ENCODE measurements at places on chromosomes 4 and X.

- DNase-seq = peak; percentile 60
Measured at GRCh38 chrX:48461830-48462229, 8.2 kb downstream of the SLC38A5 start.

DNA sequence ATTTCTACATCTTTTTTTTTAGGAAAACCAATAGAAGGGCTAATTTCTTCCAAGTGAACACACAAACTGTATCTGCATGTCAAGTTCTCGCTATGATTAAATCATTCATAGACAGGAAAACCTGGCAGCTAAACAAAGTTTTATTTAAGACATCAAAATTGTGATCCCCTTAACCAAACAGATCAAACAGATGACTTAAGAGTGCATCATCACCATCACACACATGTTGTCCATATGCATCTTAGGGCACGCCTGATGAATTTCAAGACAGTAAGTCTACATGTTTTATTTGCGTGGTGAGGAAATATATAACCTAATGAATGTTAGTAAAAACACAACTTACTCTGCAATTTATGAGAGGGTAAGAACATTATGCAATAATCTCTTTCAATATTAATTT is 317.0 kb upstream of the ANXA10 start:
- no peak for DNase-seq

DNA sequence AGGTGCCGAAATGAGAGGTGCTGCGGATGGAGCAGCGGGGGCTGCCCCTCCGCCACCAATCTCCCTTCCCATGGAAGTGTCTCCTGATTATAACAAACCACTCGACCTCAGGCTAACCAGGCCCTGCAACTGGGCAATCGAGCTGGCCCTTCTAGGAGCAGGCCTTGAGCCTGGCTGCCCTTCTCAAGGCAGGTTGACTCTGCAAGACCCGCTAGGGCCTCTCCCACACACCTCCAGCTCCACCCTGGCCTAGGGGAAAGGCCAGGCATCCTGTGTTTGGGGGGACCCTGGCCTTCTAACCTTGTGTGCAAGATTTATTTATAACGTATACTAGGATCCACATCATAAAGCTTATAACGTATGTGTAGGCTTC is 3.7 kb upstream of the BCOR start:
- DNase-seq = no peak

DNA sequence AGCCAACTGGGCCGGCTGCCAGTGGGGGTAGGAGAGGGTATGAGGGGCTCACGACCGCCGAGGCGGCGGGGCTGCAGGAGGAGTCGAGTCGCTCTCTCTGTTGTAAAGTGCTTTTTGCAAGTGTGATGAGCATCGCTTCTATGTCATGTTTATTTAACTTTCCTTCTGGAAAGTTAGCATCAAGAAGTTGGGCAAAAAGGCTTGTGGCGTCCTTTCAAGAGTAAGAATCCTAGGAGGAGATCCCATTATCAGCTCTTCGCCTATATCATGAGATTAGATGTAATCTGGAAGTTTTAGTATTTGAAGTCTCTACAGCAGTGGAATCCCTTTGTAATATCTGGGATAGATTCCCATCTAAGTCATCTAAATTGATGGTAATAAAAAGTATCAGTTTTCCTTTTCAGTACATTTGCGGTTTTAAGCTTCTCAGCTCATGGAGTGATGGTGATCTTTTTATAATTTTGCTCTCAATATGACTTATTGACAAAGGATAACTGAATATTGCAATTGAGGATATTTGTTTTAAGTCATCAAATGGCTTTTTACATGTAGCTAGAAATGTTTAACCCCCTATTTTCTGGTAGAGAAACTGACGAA is 1.7 kb downstream of the GALNT7 start:
- DNase-seq = no peak

DNA sequence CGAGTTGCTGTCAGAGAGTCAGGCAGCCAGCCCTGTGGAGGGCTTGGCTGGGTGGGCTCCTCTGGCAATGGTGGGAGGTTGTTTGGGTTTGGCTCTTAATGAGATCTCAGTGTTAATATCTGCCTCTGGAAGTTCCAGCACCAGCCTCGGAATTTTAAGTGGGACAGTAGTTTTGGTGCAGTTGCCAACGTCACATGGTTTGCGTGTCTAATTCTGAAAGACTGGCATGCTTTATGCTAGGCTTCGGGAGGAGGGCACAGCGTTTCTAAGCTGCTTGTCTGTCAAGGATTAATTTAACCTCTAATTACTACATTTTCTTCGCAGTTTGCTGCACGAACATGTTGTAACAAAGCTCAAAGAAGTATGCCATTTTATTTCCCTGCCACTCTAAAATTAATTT is 9.2 kb downstream of the MAMLD1 start:
- no peak for DNase-seq

DNA sequence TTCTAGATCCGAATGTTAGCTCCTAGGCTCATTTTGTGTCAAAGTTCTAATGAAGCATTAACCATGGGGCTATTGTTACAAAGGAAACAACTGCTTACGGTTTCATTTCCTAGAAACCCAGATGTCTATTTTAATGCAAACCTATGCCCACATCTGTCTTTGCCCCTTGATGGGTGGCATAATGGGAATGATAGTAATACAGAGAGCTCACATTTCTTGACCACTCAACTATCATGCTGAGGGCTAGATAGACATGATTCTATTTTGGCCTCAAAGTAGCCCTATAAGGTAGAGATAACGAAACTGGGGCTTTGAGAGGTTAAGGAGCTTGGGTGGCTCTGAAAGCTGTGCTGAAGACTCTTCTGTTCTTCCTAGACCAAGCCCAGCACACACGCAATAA is 1.9 kb downstream of the TLR7 start:
- no peak for DNase-seq

DNA sequence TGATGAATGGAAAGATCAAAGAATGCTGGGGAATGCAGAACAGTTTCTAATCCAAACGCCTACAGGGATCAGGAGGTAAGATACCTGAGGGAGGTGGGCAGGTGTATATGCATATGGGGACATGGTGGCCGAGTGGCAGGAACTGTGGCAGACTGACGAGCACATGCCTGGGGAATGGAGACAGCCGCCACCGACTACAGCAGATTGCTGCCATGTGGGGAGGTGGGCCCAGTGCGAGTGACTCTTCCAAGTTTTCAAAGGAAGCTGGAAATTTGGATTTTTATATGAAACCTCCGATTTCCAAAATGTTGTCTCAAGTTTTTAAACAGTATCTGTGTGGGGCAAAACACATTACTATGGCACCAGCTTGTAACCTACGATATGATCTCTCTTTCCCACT is 9.9 kb downstream of the ZNF827 start:
- no peak for DNase-seq

- no peak for DNase-seq
Measured at GRCh38 chrX:140548985-140549384, 44.1 kb upstream of the SOX3 start.

DNA sequence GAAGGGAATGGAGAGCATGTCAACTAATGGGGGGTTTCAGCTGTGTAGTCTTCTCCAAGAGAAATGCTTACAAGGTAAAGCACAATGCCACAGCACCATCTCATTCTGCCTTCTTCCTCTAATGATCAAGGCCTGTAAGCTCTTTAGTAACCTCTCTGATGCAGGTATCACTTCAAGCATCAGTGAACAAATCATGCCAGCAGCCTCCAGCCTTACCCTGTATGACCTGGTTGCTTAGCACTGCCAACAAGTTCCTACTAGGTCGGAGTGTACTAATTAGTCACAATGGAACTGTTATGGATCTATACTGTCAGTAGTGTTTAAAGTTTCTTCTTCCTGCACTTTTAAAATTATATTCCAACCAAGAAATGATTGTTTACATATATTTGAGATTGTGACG is 197.7 kb downstream of the GRID2 start:
- DNase-seq = no peak

DNA sequence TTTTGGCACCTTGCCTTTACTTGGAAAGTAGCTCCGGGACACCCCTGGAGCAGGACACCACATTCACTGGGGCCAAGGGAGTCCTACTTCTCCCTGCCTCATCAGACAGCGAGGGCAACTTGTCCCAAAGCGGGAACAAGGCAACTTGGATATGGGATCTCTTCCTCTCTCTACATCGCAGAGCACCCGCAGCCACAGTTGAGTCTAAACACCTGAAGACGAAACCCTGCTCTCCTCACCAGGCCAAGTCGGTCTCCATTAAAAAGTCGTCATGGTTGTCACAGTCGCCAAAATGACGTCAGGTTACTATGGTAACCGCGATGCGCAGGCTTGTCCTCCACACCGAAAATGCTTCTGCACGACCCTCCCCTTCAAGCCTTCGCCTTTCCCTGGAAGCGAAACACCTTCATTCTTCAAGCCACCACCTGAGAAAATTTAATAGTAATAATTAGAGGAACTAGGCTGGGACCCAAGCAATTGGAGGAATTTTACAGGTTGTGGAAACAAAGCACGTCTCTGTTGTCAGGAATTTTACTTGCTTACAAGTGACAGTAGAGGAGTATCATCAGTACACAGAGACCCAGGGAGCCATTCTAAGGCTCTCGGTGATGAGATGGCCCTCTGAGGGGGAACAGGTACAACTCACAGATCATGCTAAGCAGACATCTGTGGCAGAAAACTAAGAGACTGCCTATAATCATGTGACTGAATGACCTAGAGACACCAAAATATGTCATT is 30.5 kb upstream of the TCEAL4 start:
- peak; percentile 82 for DNase-seq

- DNase-seq = no peak
Measured at GRCh38 chr4:180106997-180107396, 2136.2 kb upstream of the TENM3 start.

DNA sequence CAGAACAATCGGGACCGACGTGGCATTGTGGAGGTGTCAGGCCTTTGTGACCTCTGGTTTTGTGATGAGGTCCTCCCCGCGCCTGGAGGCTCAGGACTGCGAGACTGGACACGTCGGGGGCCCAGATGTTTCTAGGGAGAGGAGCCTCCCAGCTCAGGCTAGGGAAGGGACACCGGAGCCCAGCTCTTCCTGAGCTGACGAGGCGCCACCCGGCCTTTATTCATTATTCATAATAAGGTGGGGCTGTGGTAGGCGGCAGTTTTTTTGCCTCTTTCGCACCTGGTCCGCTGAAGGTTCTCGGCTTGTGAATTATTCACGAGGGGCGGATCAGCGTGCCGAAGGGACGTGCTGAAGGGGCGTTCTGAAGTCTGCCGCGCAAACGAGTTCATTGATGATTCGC is 2.3 kb upstream of the UBA1 start:
- DNase-seq = peak; percentile 66

GRCh38 chr4:175273995-175274753 is 356.0 kb downstream of the ADAM29 start:
- no peak for DNase-seq

GRCh38 chrX:43728966-43729365 is 72.9 kb downstream of the MAOA start:
- no peak for DNase-seq

GRCh38 chrX:40108162-40108958 is 10.6 kb upstream of the BCOR start:
- DNase-seq = no peak

- no peak for DNase-seq
Measured at GRCh38 chrX:17967888-17968287, 106.8 kb upstream of the RAI2 start.

- DNase-seq = peak; percentile 29
Measured at GRCh38 chr4:80182237-80182866, 15.0 kb upstream of the PRDM8 start.

GRCh38 chr4:18278244-18278643 is 256.7 kb upstream of the LCORL start:
- no peak for DNase-seq

DNA sequence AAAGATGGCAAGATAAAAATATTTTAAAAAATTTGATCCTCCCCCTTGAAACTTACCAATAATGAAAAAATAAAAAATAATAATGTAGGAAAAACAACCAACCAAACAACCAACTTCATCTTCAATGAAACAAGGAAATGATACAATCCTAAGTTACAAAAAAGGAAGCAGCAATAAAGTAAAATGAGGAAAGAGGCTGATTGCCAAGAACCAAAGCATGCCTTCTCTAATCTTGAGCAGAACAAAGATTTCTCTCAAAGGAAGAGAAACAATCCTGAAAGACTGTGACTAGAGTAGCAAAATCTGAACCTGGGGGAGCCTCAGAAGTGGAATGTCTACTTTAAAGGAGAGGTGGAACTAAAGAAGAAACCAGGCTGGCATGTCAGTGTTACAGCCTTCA is 10.9 kb upstream of the WDFY3 start:
- no peak for DNase-seq

DNA sequence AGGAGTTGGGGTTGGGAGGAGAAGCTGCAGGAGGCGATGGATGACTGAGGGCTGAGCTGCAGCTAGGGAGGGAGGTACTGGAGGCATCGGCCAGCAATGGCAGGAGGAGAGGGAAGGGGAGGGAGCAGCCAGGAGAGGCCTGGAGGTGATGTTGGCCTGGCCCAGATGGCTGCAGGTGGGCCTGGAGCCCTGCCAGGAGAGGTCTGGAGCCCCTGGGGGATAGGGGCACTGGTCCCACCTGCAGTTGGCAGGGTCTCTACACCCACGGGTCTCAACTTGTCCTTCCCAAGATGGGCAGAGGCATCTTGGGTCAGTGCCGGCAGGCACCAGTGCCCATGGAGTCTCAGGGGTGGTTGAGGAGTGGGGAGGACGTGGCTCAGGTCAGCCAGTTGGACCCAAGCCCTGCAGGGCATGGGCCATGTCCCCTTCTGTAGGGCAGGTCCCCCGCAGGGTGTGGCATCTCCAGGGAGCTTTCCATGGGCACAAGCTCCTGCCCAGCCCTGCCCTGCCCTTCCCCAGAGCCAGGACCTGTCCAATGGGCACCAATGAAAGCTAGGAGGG is 2.7 kb upstream of the MXD4 start:
- DNase-seq = no peak

GRCh38 chr4:184838249-184839074 is 12.7 kb upstream of the ACSL1 start:
- no peak for DNase-seq

DNA sequence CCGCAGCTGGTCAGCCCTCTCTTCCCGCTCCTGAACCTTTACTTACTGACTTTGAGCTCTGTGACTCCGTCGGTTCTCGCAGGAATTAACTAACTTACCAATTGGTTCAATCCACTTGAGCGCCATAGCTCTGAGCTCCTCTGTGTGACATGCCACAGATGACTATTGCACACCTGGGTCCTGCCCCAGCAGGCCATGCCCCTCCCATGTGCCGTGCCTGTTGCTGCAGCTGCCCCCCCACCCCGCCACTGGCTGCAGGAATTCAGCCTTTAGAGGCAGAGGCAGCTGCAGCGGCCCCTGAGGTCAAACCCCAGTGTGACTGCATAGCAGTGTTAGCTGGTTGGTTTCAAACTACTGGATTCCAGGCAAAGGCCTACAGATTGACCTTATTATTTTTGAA is 70.6 kb downstream of the MTMR1 start:
- no peak for DNase-seq

- DNase-seq = no peak
Measured at GRCh38 chr4:182194091-182194824, 48.9 kb upstream of the TENM3 start.

DNA sequence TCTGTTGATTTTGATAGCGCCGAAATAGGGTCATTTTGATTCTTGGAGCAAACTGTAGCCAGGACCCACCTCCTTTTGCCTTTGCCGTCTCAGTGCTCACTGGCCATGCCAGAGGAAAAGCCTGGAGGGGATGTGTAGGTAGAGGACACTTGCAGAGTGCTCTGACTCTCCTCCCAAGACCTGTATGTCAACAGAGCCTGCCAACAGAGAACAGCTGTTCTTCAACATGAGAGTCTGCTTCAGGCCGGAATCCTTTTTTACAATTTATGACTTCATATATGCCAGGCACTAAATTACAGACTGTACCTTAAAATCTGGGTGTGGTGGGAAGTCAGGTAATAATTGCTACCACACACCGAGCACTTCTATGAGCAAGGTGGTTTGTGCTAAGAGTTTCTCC is 94.2 kb downstream of the KDR start:
- DNase-seq = no peak

GRCh38 chrX:109475174-109475891 is 6.6 kb downstream of the GUCY2F start:
- peak; percentile 34 for DNase-seq
